ENCODE measurements at places on chromosomes 12 and 14.

DNA sequence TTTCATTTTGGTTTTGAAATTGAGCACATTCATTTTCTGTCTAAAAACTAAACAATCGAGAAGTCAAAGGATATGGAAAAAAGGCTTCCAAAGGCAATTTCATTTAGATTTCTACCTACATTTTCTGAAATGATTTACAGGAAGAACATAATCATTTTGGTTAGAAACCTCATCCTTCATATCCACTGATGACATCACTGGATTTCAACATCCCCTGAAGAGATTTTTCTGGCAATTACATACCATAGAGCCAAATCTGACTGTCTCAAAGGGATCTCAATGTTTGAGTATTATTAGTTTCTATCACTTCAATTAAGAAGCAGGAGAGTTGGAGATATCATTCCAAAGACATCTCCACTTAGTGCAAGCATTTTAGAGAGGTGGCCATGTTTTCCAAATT, 137.8 kb downstream of the TTC7B start:
- peak; percentile 30 for DNase-seq

- DNase-seq: peak; percentile 49
Measured at GRCh38 chr14:91286530-91286937, 42.0 kb upstream of the GPR68 start.

GRCh38 chr14:25371068-25371467, 321.1 kb upstream of the STXBP6 start:
- no peak for DNase-seq

- no peak for DNase-seq
Measured at GRCh38 chr14:103653805-103654204, 24.8 kb downstream of the KLC1 start.

- DNase-seq: peak; percentile 77
Measured at GRCh38 chr12:94098466-94098865, 49.9 kb upstream of the PLXNC1 start.

- no peak for DNase-seq
Measured at GRCh38 chr12:123845881-123846280, 83.8 kb downstream of the DNAH10 start.

DNA sequence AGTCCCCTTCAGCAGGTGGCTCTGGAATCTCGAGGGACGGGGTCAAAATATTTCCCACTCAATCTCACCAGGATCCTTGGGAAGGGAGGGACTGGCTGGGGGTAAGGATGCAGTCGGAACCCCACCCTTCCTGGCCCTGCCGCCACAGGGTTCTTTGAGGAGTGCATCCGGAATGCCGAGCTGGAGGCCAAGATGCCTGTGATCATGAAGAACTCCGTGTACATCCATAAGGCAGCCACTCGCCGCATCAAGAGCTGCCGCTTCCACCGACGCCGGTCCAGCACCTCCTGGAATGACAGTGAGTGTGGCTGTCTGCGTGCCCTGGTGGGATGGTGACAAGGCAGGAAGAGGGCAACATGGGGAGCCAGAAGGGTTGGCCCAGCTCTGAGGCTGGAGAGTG, 43.1 kb downstream of the PLEKHD1 start:
- DNase-seq: no peak

DNA sequence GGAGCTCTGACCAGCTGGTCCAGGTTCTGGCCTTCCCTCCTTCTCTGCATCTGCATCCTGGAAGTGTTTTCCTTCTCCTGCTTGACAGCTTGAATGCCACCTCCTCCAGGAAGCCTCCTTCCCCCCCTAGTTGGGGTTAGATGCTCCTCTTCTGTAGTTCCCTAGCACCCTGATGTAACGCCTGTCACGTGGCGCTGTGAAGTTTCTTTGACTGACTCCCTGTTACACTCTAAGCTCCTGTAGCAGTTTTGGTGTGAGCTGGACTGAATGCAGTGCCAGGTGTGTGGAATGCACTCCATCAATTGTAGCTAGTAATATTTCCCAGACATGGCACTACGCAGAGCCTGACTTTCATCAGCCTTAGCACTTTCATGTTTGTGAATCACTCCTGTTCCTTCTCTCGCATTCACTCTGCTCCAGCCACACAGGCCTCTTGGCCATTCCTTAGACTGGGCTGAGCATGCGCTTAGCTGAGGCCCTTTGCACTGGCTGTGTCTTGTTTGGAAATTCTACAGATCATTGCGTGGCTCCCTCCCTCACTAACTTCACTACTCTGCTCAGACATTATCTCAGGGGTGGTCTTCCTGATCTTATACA, 2.1 kb upstream of the FAIM2 start:
- no peak for DNase-seq

- peak; percentile 82 for DNase-seq
Measured at GRCh38 chr12:31491841-31492598, 98.9 kb downstream of the DENND5B start.

GRCh38 chr12:95678684-95679083, 111.9 kb downstream of the NTN4 start:
- DNase-seq: no peak

DNA sequence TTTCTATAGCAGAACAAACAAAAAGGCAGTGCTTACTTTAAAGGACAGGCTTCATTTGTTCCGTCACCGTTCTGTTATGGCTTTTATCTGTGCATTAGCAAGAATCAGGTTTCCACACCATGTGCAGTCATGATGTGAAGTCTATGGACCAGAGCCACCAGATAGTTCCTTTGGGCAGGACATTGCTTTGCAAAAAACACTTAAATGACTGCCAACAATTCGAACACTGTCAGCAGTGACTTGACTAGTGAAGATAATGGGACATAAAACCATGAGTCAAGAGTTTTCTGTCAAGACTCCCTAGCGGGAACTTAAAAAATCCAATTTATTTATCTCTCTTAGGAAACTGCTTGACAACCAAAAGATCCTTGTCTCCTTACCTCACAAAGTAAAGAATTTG, 80.3 kb downstream of the NKX2-1 start:
- no peak for DNase-seq

GRCh38 chr12:53391724-53392123, 11.7 kb downstream of the SP1 start:
- no peak for DNase-seq

DNA sequence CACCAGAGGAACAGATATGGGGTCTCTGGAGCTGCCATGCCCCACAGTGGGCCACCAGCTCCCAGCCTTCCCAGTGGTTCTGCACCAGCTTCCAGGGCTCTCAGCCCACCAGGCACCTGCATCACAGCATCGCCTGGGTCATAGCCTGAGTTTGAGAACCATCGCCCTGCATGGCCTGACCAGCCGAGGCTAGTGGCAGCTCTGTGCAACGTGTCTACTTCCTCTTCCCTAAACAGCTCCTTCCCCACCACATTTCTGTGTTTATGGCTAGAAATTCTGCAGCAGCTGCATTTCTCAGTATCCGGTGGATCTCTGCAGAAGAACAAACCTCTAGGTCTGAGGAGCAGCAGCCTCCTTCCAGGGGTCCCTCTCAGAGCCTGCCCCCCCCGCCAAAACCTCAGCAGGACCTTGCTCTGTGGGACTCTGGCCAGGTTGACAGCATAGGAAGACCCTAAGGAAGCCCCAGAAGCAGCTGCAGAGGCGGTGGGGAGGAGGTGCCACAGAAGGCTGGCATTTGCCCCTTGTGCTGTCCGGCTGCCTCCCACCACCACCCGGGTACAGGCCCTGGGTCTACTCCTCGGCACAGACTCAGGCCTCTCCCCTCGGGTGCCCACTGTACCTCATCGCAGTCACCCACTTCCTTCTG, 47.7 kb downstream of the PSMA6 start:
- no peak for DNase-seq

DNA sequence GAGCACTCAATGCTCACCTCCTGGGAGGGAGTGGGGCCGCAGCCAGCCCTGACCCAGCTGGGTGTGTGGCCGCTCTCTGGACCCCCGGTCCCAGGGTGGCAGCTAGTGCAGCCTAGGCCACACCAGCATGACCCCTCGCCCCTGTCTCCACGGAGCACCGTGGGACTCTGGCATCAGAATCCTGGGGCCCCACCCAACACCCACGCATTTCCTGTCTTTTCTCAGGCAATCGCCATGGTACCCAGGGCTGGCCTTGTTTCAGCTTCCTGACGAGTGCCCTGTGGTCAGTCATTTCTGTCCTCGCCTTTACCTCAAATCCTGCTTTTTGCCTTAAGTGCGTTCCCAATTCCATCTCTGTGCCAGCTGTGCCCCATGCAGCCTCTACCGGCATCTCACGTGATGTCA, 15.9 kb downstream of the PACS2 start:
- DNase-seq: peak; percentile 13

DNA sequence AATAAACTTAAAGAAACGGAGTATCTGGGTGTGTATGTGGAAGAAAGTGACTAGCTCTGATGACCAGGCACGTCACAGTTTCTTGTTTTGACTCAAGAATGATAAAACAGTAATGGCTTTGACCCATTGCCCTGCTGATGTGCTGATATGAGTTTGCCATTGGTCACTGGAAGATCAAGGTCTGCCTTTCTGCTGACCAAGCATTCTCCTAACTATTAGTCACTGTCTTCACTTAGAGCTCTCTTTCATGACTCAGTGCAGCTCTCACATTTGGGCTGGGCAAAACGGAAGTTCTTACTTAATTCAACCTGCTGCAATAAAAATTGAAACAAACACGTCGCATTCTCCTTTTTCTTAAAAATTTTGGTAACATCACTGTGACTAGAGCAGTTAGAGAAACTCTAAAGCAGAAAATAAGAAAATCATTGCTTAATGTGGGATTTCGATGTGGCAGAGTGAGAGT, 366.7 kb downstream of the BTG1 start:
- DNase-seq: peak; percentile 94

DNA sequence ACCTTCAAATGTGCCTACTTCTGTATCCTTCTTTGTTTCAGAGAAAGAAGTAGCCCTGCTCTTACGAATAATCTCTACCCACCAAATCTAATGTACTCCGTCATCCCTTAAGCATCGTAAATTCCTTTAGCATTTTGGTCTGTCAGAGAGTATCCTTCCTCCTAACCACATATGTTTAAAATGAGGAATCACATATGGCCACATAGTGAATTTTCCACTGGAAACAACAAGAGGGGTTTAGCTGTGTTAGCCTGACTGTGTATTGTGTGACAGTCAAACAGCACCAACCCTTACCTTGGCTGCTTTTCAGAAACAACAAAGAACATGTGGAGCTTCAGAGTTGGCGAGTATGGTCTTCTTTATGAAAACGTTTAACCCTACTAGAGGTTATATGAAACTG, 5.5 kb downstream of the LUM start:
- no peak for DNase-seq

GRCh38 chr12:29565727-29566126, 68.2 kb upstream of the OVCH1 start:
- no peak for DNase-seq

DNA sequence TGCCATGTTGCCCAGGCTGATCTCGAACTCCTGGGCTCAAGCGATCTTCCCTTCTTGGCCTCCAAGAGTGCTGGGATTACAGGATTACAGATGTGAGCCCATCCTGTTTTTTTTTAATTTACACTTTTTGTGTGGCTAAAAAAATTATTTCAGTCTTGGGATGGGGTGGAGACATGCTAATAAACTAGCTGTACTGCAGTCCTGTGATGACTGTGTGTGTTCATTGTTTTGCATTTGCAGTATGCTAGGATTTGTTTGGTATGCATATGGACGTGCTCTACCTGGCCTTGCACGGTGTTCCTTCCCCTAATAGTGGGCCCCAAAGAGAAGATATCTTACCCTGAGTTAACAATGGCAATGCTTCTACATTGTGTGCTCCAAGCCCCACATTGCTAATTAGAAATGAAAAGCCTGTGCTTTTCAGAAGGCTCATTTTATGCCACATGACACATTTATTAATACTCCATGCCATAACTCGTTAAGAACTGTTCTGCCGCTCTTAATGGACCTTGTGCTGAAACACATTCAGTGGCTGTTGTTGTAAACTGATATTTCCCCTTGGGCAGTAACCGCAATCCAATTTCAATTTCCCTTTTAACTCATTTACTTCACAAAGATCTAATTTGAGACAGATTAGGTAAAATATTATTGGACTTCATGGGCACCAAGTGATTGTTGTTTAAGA, 86.4 kb downstream of the SCN8A start:
- no peak for DNase-seq

GRCh38 chr12:96386794-96387193, 13.4 kb downstream of the CDK17 start:
- DNase-seq: no peak

DNA sequence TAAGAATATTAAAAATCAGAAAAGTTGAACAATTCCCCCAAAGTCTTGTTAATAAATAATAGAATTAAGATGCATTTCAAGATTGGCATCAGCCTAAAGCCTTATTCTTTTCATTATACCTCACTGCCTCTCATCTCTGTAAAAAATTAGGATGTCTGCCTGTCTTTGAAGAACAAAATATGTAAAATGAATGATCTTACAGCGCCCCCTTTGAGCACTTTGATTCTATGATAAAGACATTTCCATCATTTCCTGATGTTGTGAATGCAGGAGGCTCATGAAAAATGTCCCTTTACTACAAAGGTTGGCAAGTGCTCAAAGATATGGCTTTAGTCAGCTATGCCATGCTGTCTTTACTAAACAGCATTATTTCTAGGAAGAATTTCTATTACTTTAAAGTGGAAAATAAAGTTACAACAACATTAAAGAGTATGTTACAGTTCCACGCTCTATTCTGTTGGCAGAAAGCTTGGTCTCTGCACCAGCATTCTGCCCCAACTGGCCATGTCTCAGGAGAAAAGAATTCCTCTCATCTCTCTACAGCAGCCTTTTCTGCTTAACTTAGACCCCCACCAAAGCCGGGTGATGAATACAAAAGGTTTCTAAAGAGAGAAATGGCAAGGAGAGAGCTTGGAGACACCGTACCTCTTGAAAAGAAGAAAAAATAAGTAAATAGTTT, 95.1 kb downstream of the LLPH start:
- DNase-seq: peak; percentile 68
